CD4-positive, alpha-beta memory T cell (primary cell): ENCODE measurements at places on chromosomes 2 and 18. TPM values are rescaled to one million over a fixed set of nuclear protein-coding genes. Genes with fewer than 3 reads are reported as not detected.

DNA sequence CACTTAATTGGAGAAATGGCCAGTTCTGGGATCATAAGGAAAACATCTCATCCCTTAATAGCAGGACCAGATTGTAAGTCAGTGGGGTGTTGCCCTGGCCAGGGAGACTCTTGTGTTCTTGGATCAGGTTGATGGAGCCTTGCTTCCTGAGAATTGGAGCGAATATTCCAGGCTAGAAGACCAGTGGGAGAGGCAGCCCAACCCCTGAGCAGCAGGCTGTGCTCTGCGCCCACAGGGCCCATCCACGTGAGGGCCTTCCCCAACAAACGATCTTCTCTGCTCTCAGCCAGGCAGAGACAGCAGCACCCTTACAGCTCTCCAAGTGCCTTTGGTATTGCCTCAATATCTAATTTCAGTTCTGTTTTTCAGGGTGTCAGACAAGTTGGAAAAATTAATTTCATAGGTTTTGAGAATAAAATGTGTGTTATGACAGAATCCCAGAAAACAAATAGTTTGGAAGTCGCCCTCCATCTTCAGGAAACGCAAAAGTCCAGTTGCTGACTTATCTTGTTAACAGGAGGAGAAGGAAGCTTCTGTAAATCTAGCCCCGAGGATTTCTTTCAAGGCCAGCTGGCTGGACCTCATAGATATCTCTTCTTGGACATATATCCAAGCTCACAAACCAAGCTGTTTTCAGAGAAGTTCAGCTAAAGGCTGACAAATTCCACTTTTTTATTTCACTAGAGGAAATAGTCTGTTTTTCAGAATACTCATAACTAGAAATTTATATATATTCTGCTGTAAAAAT is 105.5 kb downstream of the COPS8 start:
- peaks cover 4% of the 10 kb centered on the region for H3K27me3 ChIP-seq
- H3K36me3 ChIP-seq, result no peaks in the 10 kb centered on the region
- no peaks in the 10 kb centered on the region for H3K4me1 ChIP-seq
- H3K27ac ChIP-seq, result no peak overlapping the region

DNA sequence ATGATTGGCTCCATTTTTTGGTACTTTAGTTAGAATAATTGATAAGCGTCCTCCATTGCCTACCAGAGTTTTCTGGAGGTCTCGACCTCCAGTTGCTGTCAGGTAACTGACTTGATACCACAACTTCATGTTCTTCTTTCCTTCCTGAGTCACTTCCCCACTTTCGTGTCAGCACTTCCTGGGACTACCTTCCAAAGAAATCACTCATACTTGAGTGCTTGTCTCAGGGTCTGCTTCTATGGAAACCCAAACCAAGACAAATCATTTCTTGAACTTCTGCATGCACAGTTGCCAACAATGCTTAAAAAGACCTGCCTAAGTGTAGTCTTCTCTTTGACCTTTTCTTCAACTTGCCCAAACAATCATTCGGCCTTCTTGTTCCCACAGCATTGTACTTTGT is 210.3 kb upstream of the ETAA1 start:
- no peak for DNase-seq
- H3K4me1 ChIP-seq, result no peaks in the 10 kb centered on the region
- H3K27ac ChIP-seq, result no peak overlapping the region
- no peaks in the 10 kb centered on the region for H3K36me3 ChIP-seq
- no peaks in the 10 kb centered on the region for H3K27me3 ChIP-seq
- H3K4me3 ChIP-seq, result no peak overlapping the region

ZNF519 gene
- total RNA-seq, result 13.6 TPM

CDH2 gene
- total RNA-seq, result not detected

RAB17 gene
- total RNA-seq, result not detected

DNA sequence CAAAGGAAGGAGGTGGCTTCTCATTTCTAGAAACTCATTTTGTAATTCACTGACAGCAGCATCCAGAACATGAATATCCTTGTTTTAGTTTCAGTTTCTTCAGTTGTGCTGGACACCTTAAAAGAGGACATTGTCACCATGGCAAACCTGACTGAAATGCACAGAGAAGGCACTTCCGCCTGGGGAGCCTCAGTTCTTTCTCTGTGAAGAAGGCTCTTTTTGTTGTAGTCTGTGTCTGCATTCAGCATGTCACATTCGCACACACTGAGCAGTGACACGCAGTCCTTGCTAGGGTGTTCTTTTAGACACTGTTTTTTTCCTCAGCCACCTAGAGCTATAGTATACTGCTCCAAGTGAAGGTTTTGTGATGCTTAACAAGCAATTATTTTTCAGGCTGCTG is 9.5 kb upstream of the RPRM start:
- H3K4me1 ChIP-seq, result no peaks in the 10 kb centered on the region
- H3K36me3 ChIP-seq, result no peaks in the 10 kb centered on the region
- H3K27ac ChIP-seq, result no peak overlapping the region
- no peak overlapping the region for H3K4me3 ChIP-seq
- DNase-seq, result no peak

- no peak overlapping the region for H3K27ac ChIP-seq
- no peaks in the 10 kb centered on the region for H3K27me3 ChIP-seq
- no peak overlapping the region for H3K4me3 ChIP-seq
- no peaks in the 10 kb centered on the region for H3K4me1 ChIP-seq
Observed at GRCh38 chr2:217930761-217931563, 71.8 kb downstream of the TNS1 start.

DNA sequence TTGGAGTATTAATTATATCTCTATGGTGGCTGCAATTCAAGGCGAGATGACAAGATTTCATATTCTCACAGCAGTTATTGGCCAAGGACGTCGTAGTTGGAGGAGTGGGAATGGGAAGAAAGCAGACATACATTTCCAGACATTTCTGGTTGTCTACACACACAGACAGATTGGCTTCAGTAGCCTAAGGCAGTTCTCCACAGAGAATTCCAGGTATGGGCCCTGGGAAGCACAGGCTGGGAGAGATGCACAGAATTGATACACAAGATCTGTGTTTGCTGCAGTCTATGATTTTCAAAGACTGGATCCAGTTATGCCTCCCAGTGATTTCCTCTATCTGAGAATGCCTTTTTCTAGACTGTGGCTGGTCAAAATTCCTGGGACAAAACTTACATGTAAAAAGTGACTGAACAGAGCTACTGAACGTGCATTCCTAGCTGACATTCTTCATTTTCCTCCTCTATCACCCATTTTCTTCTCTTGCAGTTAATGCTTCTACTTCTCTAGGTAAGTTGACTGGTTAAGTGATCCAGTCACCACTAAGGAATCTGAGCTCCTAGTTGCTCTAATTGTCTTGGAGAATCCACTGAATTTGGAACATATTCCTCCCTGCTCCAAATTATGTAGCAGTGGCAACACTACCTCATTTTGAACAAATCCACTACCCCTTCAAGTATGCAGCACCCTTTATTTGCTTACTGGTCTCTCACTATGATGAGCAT is 386.7 kb upstream of the CDH7 start:
- no peaks in the 10 kb centered on the region for H3K4me1 ChIP-seq
- no peak overlapping the region for H3K27ac ChIP-seq
- H3K4me3 ChIP-seq, result no peak overlapping the region
- H3K27me3 ChIP-seq, result no peaks in the 10 kb centered on the region
- no peaks in the 10 kb centered on the region for H3K36me3 ChIP-seq

LYG2 gene
- total RNA-seq, result not detected

RMDN2 gene
- 3.3 TPM for total RNA-seq

GRCh38 chr2:113150258-113150601 is 22.8 kb downstream of the IL1RN start:
- H3K4me1 ChIP-seq, result no peaks in the 10 kb centered on the region
- H3K4me3 ChIP-seq, result no peak overlapping the region
- no peaks in the 10 kb centered on the region for H3K27me3 ChIP-seq
- H3K27ac ChIP-seq, result no peak overlapping the region
- H3K36me3 ChIP-seq, result no peaks in the 10 kb centered on the region
- no peak for DNase-seq

DNA sequence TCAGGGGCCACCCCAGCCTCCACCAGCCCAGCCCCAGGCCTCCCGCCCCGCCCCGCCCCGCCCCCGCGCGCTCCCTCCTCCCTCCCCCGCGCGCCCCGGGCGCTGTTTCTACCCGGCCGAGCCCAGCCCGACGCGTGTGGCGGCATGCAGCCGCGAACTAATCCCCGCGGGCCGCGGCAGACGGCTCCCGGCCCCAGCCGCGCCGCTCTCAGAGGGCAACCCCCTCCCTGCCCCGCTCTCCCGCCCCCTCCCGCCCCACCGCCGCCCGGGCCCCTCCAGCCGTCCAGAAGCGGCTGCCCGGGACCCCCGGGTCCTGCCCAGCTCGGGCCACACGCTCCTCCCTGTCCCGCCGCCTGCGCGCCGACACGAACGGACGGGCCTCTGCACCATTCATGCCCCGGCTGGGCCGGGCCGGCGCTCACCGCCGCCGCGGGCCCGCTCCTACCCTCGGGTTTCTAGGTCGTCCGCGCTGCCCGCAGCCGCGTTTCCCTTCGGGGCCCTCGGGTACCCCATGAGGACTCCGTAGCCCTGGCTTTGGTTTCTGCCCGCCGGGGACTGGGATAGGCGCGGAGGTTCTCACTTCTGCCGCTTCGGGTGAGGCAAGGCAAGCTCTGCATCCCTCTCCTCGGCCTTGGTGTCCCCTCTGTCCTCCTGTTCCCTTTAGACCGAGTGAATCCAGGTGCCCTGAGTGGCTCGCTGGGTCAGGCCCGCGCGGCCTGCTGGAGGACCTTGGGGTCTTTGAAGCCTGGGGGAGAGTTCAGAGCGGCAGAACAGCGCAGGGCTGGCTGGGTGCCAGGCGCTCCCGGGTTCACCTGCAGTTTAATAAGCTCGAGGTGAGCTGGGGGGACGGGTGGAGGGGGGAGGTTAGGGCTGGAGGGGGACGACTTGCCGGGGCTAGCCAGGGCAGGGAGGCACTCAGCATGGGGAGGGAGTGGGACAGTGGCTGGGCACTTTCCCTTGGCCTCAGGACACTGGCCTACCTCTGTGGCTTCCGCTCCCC is 3.1 kb downstream of the WNT10A start:
- H3K27me3 ChIP-seq, result no peaks in the 10 kb centered on the region
- H3K4me3 ChIP-seq, result no peak overlapping the region
- H3K4me1 ChIP-seq, result peaks cover 63% of the 10 kb centered on the region
- peak overlapping the region; percentile 50 for H3K27ac ChIP-seq

- no peak for DNase-seq
- no peaks in the 10 kb centered on the region for H3K27me3 ChIP-seq
- H3K4me1 ChIP-seq, result peaks cover 16% of the 10 kb centered on the region
- H3K27ac ChIP-seq, result no peak overlapping the region
- no peaks in the 10 kb centered on the region for H3K36me3 ChIP-seq
- no peak overlapping the region for H3K4me3 ChIP-seq
Observed at GRCh38 chr2:159501743-159502142, 114.6 kb downstream of the BAZ2B start.

MYO7B gene
- not detected for total RNA-seq

CCDC102B gene
- total RNA-seq, result 4.4 TPM

RNF103 gene
- total RNA-seq, result 33.7 TPM

UGT1A8 gene
- total RNA-seq, result not detected

DNA sequence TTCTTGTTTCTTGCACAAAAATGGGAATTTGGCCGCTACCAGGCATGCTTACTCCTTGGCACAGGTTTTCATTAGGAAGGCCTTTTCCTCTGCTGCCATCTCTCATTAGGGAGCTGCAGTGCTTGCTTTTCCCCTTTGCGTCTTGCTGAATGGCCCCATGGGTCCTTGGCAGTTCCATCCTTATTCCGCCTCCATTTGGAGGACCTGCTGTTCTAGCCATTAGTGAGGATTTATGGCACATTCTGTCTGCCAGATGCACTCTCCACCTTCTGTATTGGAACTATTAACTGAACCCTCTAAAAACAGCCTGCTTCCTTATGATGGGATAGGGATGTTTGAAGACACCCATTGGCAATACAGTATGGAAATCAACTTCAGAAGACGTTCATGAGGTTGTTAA is 103.5 kb upstream of the NOSTRIN start:
- no peaks in the 10 kb centered on the region for H3K36me3 ChIP-seq
- H3K4me1 ChIP-seq, result no peaks in the 10 kb centered on the region
- DNase-seq, result no peak
- no peaks in the 10 kb centered on the region for H3K27me3 ChIP-seq

IL36B gene
- total RNA-seq, result not detected

DNA sequence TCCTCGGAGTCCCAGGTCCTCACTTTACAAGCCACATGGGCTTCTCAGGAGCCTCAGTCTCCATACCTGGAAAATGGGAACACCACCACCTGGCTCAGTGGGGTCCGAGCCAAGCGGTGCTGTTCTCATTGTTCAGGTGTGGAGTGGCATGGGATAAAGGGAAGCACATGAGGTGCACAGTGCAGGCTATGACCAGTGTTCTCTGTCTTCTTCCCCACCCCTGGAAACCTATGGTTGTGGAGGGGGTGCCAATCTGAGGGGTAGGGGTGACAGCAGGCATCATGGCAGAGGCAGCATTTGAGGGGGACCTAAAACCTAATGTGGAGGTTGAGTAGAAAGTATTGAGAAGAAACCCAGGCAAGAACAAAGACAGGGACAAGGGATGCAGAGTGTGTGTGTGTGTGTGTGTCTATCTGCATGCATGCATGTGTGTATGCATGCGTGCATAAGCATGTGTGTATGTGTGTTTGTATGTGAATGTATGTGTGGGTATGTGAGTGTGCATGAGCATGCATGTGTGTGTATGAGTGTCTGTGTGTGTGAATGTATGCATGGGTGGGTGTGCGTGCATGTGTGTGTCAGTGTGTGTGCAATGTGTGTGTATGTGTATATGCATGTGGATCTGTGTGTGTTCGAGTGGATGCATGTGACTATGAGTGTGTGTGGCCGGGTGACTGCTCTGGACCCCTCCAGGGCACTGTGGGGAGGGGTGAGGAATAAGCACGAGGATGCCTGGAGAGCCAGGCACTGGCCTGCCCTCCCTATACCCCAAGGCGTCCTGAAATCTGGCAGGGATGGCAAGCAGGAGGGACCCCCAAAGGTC is 4.0 kb downstream of the KIF1A start:
- H3K36me3 ChIP-seq, result no peaks in the 10 kb centered on the region
- H3K4me1 ChIP-seq, result peaks cover 3% of the 10 kb centered on the region
- DNase-seq, result no peak
- no peak overlapping the region for H3K4me3 ChIP-seq
- no peak overlapping the region for H3K27ac ChIP-seq

TUBA3E gene
- total RNA-seq, result not detected

DNA sequence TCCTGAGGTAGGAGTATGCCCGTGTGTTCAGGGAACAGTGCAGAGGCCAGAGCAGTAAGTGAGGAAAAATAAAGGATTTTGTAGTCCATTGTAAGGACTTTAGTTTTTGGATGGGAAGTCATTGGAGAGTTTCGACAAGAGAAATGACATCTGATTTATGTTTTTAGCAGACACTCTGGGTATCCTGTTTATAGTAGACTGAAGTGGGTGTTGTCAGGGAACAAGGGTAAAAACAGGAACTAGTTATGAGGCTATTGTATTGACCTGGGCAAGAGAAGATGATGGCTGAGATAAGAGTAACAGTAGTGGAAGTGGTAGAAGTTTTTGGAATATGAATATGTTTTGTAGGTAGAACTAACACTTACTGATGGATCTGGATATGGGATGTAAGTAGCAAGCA is 59.8 kb downstream of the GTF2A1L start:
- no peak for DNase-seq
- H3K4me3 ChIP-seq, result no peak overlapping the region
- H3K27me3 ChIP-seq, result no peaks in the 10 kb centered on the region
- H3K36me3 ChIP-seq, result no peaks in the 10 kb centered on the region

GPR39 gene
- not detected for total RNA-seq
